ENCODE measurements at places on chromosomes 2 and 18. TPM values are rescaled to one million over a fixed set of nuclear protein-coding genes. Genes with fewer than 3 reads are reported as not detected.

The DNAH7 gene
- 0.05 TPM for total RNA-seq

GRCh38 chr2:67456428-67456827 lies 59.3 kb downstream of the ETAA1 start:
- no peak for DNase-seq

DNA sequence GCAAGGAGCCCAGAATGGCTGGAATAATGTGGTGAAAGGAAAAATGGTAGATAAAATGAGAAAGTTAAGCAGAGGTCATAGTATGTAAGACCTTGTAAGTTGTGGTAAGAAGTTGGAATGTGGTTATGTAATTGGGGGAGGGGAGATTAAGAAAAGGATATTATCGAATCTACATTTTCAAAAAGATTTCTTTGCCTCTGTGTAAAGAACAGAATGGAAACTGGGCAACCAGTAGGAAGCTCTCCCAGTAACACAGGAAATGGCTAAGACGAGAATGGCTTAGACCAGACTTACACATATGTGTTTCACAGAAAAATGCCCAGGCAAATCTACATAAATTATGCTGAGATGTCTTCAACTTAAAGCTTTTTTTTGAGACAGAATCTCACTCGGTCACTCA lies 13.2 kb downstream of the MEMO1 start:
- no peak for DNase-seq

- DNase-seq = no peak
Measured at GRCh38 chr18:5890331-5891183, 4.8 kb downstream of the TMEM200C start.

DNA sequence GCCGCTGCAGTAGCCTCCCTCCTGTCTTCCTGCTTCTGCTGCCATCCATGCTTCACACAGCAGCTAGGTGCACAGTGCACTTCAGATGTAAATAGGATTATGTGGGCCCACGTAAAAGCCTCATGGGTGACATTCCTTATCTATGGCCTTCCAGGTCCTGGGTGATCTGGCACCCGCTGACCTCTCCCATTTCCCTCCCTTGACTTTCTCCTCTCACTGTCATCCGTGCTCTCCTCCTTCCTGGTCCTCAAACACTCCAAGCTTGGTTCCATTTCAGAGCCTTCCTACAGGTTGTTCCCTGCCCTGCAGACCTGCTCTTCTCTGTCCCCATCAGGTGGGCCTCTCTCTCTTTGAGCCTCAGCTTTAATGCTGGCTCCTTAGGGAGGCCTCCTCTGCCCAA lies 4.0 kb upstream of the SMYD5 start:
- DNase-seq = no peak

GRCh38 chr2:145691659-145692058 lies 1171.7 kb upstream of the ZEB2 start:
- DNase-seq = no peak

DNA sequence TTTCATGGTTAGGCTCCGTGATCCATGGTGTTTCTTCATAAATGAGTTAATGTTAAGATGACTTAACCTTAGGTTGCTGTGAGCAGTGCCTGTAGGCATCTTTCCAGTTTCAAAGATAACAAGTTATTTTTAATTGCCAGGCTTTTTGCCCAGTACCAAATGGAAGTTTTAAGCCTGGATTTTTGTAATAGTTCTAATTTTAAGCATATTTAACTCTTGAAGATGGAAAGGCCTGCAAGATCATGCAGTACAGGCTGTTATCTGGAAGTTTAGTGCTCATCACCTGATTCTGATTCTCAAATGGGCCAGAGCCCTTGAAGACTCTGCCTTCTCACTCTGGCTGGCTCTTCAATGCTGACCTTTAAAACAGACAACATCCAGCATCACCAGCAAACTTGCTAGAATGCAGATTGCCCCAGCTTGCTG lies 141.3 kb downstream of the NCK2 start:
- no peak for DNase-seq

- DNase-seq = no peak
Measured at GRCh38 chr18:76490033-76490432, 5.0 kb downstream of the ZNF516 start.

- DNase-seq = no peak
Measured at GRCh38 chr2:88053934-88054781, 1.4 kb downstream of the KRCC1 start.
